DMS79 treated with DMSO at 0.1 percent for 48 hours (cell line): ENCODE measurements at places on chromosomes 2 and 18.

GRCh38 chr2:210207929-210208328, 17.3 kb downstream of the ACADL start:
- no peak for DNase-seq

- peak; percentile 14 for DNase-seq
Measured at GRCh38 chr18:39455285-39455684, 1889.7 kb upstream of the CELF4 start.

DNA sequence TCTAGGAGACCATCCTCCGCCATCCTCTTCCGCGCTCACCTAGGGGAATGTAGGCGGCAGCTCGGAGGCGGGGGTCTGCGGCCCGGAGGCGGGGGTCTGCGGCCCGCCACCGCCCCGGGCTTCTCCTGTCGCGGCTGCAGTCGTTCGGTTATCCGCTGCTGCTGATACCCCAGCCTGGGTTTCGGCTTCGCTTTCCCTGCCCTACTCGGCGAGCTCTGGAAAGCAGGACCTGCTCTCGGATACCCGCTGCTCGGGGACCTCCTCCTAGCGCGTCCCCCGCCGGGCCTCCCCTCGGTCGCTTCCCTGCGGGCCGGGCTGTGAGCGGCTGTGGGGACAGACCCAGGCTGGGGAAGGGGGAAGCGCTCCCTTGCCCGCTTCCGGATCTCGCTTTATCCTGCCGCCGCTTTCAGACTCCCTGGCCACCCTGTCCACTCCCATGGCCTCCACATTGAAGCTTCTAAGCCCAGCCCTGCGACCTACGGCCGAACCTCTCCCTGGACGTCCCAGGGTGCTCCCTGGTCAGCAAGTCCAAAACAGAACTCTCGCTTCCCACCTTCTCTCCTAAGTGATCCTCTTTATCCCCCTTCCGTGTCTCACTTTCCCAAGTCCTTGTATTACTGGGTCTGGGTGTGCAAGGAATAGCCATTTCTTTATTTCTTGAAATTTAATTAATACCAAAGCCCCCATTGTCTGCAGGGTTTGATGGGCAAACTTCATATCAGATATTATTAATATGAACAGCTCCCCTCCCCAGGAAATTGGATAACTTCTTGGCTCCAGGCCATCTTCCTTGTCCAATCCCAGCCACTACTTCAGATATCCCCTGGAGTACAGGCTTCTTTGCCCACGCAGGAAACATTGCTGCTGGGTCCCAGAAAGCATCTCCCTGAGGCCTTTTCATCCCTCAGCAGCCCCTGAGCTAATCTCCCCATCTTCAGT, 769 bp downstream of the FKBP1B start:
- DNase-seq, result peak; percentile 18

- no peak for DNase-seq
Measured at GRCh38 chr2:173956454-173956853, 8.7 kb downstream of the SP3 start.

- no peak for DNase-seq
Measured at GRCh38 chr2:72603481-72603880, 222.4 kb downstream of the EXOC6B start.

DNA sequence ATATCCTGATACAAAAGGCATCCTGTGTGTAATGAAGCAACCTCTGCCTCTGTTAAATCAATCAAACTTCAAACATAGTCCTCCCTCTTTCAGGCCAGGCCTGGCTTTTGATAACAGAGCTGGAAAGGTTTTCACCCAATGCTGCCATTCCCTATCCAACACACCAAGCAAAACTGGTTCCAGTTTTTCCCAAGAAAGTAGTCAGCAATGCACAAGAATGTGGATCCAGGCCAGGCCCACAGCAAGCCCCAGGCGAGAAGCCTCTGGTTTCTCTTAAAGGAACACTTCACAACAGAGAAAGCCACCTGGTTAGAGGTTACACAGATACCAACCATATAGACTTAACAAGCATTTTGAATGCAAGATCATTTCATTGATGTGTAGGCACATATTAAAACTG, 49.2 kb upstream of the CCDC150 start:
- peak; percentile 37 for DNase-seq

GRCh38 chr2:69601179-69601612, 42.3 kb downstream of the AAK1 start:
- DNase-seq, result no peak

DNA sequence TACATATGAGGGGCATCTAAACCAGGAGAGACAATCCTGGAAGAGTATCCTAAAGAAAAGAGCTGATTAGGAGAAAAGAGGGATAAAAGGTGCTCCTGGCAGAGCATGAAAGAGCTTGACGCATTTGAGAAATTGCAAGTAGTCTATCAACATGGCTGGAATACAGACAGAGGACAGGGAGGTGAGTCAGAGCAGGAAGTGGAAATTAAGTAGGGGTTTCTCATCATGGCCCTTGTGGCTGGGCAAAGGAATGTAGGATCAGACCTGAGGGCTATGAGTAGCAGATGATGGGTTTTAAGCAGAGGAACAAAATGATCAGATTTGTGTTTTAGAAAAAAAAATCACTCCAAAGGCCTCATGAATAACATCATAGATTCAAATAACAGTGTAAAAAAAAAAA, 49.2 kb upstream of the UGP2 start:
- no peak for DNase-seq

- no peak for DNase-seq
Measured at GRCh38 chr2:229688141-229688540, 26.2 kb downstream of the DNER start.
